ENCODE measurements at places on chromosomes 1 and 21. TPM values are rescaled to one million over a fixed set of nuclear protein-coding genes. Genes with fewer than 3 reads are reported as not detected.
A peak's percentile ranks its signal among the peaks of the same experiment; 100 is the strongest.

The LCE1C gene
- not detected for total RNA-seq

DNA sequence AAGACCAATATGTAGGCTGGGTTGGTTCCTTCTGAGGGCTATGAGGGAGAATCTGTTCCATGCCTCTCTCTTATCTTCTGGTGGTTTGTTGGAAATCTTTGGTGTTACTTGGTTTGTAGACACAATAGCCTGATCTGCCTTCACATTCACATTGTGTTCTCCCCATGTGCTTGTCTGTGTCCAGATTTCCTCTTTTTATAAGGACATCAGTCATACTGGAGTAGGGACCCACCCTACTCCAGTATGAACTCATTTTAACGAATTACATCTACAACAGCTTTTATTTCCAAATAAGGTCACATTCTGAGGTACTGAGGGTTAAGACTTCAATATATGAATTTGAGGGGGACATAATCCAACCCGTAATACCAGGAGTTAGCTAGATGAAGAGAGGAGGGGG lies 75.9 kb downstream of the DISP1 start:
- no peaks in the 10 kb centered on the region for H3K4me1 ChIP-seq
- no peak overlapping the region for H3K4me3 ChIP-seq
- H3K27ac ChIP-seq, result no peak overlapping the region
- H3K27me3 ChIP-seq, result no peaks in the 10 kb centered on the region
- DNase-seq, result no peak
- no peaks in the 10 kb centered on the region for H3K36me3 ChIP-seq

DNA sequence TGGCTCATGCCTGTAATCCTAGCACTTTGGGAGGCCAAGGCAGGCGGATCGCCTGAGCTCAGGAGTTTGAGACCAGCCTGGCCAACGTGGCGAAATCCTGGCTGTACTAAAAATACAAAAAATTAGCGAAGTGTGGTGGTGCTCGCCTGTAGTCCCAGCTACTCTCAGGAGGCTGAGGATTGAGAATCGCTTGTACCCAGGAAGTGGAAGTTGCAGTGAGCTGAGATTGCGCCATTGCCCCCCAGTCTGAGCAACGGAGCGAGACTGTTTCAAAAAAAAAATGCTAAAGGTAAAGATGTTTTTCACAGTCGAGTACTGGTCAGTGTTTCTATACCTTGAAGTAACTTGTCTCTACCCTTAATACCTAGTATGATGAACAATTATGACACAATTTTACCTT lies 11.1 kb downstream of the GLRX2 start:
- no peak overlapping the region for H3K27ac ChIP-seq
- H3K4me3 ChIP-seq, result no peak overlapping the region
- no peak for DNase-seq
- peaks cover 10% of the 10 kb centered on the region for H3K4me1 ChIP-seq
- no peaks in the 10 kb centered on the region for H3K27me3 ChIP-seq
- peaks cover 32% of the 10 kb centered on the region for H3K36me3 ChIP-seq

DNA sequence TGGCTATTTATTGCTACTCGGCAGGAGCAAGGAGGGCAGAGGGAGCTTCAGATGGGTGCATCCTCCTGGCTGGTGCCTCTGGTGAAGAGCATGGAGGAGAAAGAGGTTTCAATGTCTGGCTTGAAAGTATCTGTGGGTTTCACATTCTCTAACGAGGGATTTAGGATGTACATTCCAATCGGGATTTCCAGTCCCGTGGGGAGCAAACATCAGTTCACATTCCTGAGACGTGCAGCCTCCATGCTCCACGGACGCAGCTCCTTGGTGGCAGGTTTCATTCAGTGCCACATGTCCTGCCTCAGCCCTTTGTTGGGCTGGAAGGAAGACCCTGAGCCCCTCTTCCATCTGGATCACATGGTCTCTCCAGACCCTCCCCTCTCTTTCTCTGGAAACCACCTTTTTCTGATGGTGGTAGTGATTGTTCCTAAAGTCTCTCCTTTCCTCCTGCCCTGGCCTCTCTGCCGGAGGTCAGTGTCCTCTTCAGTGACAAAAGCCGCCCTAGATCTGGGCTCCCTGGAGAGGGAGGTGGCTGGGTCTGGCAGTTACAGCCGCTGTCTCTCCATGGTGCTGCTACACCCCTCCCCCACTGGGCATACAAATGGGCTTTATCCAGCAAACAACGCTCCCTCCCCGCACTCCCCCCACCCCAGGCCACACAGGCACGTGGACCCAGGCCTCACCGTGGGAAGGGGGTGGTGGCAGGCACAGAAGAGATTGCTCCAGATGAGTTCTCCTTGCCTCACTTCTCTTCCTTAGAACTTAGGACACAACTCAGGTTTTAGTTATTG lies 826 bp upstream of the CA14 start:
- DNase-seq, result no peak
- H3K27ac ChIP-seq, result no peak overlapping the region
- no peaks in the 10 kb centered on the region for H3K36me3 ChIP-seq
- peaks cover 3% of the 10 kb centered on the region for H3K27me3 ChIP-seq
- peak overlapping the region; percentile 65 for H3K4me3 ChIP-seq

All from Karpas-422 (cell line).